Fibroblast of the aortic adventitia (primary cell): ENCODE measurements at places on chromosomes 13 and 19. TPM values are rescaled to one million over a fixed set of nuclear protein-coding genes. Genes with fewer than 3 reads are reported as not detected.

DNA sequence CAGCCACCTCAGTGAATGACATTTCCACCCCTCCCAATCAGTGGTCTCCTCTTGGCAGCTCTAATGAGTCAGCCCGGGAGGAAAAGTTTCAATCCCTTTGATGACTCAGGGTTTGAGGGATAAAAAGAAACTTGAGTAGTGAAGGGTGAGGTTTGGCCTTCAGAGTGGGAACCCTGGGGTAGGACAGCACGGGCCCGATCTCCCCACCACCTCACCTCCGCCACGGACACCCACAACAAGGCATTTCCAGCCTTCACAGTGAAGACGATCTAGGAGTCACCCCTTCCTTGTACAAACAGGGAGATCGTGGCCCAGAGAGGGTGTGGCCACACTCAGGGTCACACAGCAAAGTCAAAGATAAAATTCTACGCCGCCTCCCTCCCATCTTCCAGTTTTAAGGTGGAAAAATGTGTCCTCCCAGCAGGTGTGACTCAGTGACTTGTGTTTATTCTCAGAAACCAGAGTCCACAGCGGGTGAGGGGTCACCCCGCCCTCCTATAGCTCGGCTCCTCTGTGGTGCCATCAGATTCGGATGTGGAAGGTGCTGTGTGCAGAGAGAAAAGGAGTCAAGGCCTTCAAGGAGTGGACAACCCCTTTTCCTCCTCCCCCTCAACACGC lies 12.3 kb downstream of the CIB3 start:
- DNase-seq: peak; percentile 38

DNA sequence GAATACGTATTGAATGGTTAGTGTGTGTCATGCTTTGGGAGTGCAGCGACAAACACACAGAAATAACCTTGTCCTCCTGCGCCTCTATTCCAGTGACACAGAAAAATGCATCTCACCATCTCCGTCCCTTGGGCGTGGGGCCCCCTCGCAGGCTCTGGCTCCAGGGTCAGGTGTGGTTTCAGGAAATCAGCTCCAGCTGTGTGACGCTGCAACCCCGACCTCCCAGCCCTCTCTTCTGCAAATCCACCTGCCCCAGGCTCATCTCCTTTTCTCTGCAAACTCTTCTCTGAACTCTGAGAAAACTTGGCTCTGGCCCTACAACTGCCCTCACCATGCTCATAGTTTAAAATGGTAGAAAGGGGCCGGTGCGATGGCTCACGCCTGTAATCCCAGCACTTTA lies 51.3 kb upstream of the ZNF536 start:
- DNase-seq: no peak

DNA sequence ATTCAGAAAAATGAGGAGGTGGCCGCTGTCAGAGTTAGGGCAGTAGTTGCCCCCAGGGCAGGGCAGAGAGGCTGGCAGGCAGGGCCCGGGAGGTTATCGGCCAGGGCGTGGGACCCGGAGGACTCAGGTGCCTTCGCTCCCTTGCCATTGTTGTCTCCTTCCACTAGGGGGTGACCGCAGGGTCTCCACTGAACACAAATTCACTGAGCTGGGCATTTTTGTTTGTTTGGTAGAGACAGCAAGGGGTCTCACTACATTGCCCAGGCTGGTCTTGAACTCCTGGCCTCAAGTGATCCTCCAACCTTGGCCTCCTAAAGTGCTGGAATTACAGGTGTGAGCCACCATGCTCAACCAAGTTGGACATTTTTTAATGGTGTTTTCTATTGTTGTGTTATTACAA lies 25.1 kb downstream of the CARS2 start:
- DNase-seq: no peak

DNA sequence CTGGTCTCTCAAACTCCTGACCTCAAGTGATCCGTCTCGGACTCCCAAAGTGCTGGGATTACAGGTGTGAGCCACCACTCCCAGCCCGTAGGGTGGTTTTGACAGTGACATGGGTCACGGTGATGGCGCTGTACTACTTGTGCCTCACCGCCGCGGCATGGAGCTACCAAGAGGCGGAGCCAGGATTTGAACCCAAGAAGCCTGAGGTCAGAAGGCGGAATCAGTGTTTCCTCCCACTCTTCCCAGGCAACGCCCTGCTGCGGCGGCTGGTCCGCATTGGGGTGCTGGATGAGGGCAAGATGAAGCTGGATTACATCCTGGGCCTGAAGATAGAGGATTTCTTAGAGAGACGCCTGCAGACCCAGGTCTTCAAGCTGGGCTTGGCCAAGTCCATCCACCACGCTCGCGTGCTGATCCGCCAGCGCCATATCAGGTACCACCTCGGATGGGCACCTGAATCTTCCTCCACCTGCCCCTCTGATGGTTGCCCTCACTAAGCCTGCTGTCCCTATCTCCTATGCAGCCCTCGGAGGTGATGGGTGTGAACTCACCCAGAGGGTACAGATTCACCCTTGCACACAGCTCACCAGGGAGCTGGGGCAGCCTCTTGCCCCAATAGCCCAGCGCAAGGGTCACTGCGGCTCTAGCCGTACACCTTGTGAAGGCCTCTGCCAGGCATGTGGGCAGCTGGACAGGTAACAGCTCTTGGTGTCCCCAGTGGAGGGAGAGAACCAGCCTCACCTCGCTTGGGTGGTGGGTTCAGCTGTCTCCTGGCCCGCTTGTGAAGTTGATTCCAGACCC lies 5.6 kb downstream of the RPS9 start:
- no peak for DNase-seq

TMEM238 gene
- not detected in 2 replicates for total RNA-seq
